ENCODE measurements at places on chromosomes 1 and 21. TPM values are rescaled to one million over a fixed set of nuclear protein-coding genes. Genes with fewer than 3 reads are reported as not detected.

Gene ATP1A4
- not detected for total RNA-seq

Gene CKS1B
- 12.2 TPM for total RNA-seq

- DNase-seq, result no peak
These were observed 176.8 kb upstream of the SAMSN1 start for GRCh38 chr21:14722841-14723483.

Gene PIGR
- 1.4 TPM for total RNA-seq

DNA sequence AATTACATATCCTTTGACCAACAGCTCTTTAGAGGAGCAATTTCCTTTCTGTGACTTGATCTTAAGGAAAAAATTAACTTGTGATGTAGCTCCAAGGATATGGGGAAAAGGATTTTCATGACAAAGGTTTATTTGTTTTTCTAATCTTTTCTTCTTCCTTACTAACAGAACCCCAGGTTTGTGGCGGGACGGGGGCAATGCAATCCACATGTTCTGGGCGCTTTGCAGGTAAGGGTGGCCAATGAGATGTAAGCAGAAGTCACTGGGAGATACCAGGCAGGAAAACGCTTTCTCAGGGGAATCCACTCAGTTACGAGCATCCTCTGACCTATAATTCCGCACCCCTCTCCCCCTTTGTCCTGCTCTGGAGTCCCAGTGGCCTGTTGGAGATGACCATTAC lies 122.0 kb downstream of the MRPS6 start:
- DNase-seq, result no peak

DNA sequence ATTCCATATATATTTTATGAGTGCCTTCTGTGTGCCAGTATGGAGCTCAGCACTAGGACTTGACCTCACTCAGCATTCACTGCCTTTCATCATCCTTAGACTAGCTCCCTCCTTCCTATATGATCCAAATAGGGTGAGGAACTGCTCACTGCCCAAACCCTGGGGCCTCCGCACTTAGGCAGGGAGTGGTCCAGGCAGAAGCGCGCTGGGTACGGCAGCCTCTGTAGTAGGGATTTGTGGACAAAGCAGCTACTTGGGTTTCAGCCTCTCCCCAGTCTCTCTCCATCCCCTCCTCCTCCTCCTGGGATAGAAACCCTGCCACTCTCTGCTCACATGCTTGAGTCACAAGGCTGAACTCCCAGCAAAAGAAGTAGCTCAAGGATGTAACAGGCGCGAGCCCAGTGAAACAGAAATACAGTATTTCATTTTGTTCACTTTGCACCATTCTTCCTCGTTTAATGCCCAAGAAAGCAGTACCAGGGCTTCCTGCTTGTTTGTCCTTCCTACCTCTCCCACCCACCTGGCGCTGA lies 32.9 kb downstream of the PLEKHA6 start:
- DNase-seq, result no peak

DNA sequence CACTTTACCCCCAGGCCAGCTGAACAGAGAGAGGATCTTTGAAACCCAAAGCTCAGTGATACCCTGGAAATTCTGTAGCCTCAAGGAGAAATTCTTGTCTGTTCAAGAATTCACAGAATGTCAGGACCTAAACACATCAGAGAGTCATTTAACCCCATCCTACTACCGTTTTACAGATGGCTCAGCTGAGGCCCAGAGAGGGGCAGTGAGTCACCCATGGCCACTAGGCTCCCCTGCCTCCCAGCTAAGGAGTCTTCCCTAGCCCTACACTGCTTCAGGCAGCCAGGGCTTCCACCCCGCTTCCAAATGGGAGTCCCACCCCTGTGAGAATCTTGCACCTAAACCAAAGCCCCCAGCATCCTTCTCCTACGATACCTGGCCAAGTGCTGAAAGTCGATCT lies 28.3 kb downstream of the VWA5B1 start:
- no peak for DNase-seq

Gene ADAMTS4
- 116 TPM for total RNA-seq

- DNase-seq, result no peak
These were observed 74.4 kb downstream of the RWDD3 start for GRCh38 chr1:95308276-95309030.

GRCh38 chr1:3809680-3810079 lies 13.4 kb upstream of the LRRC47 start:
- DNase-seq, result no peak

DNA sequence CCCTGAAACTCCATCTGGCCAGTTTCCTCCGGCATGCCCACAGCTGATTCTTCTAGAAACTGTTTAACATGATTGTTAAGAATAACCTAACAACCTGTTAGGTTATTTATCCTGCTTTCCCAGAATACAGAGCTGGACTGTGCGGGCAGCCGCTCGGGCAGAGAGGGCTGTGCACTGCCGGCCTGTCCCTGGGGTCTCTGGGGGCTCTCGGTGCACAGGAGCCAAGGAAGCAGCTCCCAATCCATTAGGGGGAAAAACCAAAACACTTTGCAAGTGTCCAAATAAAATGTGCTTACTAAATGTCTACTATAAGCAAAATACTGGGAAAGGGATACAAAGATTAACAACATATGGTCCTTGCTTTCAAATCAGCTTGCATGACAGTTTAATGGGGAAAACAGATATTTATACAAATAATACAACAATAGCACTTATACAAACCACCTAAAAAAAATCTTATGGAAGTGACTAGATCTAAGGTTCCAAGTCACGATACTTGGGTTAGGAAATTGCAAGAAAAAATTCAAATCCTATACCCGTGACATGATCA lies 50.7 kb downstream of the HLCS start:
- no peak for DNase-seq

GRCh38 chr1:42312576-42313212 lies 22.3 kb downstream of the FOXJ3 start:
- no peak for DNase-seq

DNA sequence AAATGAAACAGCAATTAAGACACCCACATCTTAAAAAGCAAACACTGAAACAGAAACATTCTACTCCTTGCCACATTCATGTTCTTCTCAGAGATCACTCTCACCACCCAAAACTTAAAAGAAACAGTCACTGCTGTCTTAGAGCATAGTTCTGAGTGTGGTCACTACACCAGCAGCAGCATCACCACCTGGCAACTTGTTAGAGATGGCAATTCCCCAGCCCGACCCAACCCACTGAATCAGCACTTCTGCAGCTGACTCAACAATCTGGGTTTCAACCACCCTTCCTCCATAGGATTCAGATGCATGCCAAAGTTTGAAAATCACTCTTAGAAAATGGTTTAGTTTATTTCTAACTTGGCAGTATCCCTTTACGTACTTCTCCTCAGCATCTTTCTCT lies 126.1 kb downstream of the CDC42BPA start:
- DNase-seq, result no peak

Gene KRTAP12-4
- total RNA-seq, result not detected

Gene KCNN3
- total RNA-seq, result 3.2 TPM

DNA sequence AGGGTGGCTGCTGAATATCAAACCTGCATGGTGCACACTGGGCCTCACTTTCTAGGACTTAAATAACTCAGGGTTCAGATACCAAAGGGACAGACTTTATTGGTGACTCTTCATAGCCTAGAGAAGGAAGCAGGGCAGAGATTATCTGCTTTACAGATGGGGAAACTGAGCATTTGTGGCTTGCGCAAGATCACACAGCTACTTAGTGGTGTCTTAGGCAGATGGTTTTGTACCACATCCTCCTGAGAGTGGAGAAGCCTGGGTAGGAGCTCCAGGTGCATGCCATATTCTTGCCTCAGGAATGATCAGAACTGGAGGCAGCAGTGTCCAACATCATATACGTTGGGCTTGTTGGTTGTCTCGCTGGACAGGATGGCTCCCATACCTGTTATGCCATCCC lies 6.8 kb upstream of the DPH2 start:
- no peak for DNase-seq

Gene GUCA2A
- total RNA-seq, result not detected

GRCh38 chr1:228400692-228401454 lies 5.8 kb downstream of the TRIM11 start:
- no peak for DNase-seq

GRCh38 chr1:236753516-236753915 lies 41.6 kb upstream of the MTR start:
- DNase-seq, result no peak

GRCh38 chr21:37257511-37257966 lies 9.6 kb downstream of the VPS26C start:
- DNase-seq, result peak; percentile 19

Gene PCP4L1
- total RNA-seq, result 3.6 TPM

GRCh38 chr1:104402178-104402577 lies 652.5 kb downstream of the AMY1C start:
- no peak for DNase-seq

DNA sequence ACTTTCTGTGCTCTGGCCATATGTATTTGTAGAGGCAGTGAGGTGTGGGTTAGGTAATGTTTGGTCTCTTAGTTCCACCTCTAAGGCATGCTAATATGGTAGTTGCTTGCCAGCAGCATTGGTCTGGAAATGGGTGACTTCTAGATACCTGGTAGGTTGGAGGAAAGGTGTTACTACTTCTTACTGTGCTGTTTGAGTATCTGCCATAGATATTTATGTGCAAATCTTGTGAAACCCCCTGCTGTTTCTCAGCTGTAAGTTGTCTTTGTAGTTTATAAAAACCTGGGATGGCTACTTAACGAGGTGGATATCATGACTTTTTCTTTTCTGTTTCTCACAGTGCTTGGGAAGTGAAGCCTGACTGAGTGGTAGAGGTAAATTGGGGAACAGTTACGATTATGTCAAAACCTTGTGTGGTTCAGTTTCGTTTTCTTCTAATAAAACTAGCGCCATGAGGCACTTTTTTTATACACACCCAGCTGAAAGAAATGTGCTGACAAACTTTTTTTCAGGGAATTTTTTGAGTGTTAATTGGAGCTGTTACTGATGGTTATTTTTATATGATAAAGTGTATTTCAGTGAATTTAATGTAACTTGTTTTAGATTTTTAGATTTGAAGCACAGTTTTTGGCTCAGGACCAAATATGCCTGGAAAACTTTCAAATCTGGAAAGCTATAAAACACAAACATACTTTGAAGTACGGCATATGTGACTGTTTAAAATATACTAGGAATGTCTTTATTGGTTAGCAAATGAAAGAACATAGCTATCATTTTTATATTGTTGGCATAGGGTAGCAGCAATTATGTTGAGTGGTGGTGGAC lies 42.1 kb downstream of the CAMSAP2 start:
- DNase-seq, result no peak

DNA sequence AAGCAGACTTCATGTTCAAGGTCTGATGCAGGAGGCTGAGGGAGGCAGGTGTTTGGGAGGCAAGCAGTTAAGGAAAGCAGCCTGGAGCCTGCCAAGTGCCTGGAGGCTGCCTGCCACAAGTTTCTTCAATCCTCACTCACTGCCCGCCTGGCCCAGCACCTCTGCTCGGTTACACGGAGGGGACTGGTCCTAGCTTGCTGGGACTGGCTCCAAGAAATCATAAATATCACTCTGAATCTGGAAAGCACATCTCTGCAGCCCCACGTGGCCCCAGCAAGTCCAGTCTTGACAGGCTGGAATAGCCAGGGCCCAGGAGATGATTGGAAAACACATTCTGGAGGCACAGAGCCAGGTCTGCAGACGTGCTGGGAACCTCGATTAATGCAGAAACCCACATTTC lies 83.9 kb downstream of the BCAR3 start:
- DNase-seq, result no peak

Gene PTAFR
- 1.7 TPM for total RNA-seq

Gene HSPA6
- 1.6 TPM for total RNA-seq

- no peak for DNase-seq
These were observed 365.9 kb downstream of the TGFB2 start for GRCh38 chr1:218711001-218711400.

DNA sequence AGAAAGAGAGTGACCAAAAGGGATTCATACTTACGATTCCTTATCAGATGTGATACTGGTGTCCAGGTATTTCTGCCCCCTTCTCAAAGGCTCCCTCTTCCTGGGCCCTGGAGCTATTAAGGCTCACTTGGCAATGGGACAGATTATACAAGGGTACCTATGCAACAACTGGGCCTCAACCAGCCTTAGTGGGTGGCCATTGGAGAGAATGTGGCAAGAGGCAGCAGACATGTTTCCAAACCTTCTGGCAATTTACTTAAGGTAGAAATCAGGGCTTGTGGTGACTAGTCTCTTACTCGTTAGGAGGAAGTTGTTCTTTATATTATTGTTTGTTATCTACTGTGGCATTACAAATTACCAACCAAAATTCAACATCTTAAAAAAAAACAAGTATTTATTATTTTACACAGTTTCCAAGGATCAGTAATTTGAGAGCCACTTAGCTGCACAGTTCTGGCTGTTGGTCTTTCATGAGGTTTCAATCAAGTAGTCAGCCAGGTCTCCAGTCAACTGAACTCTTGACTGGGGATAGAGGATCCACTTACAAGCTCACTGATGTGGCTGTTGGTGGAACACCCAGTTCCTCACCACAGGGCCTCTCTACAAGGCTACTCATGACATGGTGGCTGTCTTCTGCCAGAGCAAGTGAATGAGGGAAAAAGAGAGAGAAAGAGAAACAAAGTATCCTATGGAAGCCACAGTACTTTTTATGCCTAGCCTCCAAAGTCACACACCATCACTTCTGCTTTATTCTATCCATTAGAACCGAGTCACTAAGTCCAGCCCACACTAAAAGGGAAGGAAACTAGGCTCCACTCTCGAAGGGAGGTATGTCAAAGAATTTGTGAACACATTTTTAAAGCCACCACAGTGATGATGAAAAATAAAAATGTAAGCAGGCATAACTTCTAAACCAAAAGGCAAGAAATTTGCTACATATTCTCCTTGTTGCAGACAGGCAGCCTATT lies 10.7 kb downstream of the ZNF648 start:
- DNase-seq, result no peak

DNA sequence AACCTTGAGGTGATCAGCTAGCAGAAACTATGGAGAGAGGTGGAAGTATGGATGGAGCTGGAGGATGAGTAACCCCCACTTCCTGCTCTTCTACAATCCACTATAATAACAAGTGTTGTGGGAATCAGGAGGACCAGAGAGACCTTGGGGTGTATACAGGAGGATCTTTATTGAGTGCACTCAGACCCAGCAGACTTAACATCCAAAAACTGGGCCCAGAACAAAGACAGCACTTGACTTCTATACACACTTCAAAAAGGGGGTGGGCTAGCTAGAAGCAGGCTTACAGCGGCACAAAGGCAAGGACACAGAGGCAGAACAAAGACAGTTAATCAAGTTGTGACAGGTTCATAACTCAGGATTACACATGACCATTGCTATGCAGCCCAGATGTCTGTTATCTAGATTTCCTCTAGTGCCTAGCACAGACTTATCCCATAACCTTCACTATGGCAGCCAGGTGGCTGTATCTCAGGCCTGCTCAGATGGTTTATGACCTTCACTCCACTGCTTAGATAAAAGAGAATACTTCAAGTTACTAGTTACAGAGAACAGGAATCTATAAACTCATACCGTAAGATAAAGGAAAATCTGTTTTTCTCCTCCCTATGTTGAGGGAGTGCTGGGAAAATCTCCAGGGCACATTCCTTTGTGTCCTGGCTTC lies 36.1 kb upstream of the PADI2 start:
- no peak for DNase-seq

Gene ADAM30
- not detected for total RNA-seq

GRCh38 chr1:182430263-182431068 lies 19.5 kb upstream of the RGSL1 start:
- no peak for DNase-seq

- DNase-seq, result no peak
These were observed 10.1 kb downstream of the FMO1 start for GRCh38 chr1:171258429-171258828.

GRCh38 chr1:101311146-101311920 lies 74.5 kb downstream of the S1PR1 start:
- no peak for DNase-seq

Gene FAM177B
- total RNA-seq, result not detected

Gene INSRR
- not detected for total RNA-seq

- no peak for DNase-seq
These were observed 6.1 kb downstream of the ATF3 start for GRCh38 chr1:212614453-212615200.

GRCh38 chr1:18794561-18794960 lies 64.9 kb downstream of the TAS1R2 start:
- no peak for DNase-seq

Measured in ovary (tissue), 10 donors.